Suppressor macrophage treated with lipopolysaccharide for 1 hour (primary cell): ENCODE measurements at places on chromosomes 5 and 9.

DNA sequence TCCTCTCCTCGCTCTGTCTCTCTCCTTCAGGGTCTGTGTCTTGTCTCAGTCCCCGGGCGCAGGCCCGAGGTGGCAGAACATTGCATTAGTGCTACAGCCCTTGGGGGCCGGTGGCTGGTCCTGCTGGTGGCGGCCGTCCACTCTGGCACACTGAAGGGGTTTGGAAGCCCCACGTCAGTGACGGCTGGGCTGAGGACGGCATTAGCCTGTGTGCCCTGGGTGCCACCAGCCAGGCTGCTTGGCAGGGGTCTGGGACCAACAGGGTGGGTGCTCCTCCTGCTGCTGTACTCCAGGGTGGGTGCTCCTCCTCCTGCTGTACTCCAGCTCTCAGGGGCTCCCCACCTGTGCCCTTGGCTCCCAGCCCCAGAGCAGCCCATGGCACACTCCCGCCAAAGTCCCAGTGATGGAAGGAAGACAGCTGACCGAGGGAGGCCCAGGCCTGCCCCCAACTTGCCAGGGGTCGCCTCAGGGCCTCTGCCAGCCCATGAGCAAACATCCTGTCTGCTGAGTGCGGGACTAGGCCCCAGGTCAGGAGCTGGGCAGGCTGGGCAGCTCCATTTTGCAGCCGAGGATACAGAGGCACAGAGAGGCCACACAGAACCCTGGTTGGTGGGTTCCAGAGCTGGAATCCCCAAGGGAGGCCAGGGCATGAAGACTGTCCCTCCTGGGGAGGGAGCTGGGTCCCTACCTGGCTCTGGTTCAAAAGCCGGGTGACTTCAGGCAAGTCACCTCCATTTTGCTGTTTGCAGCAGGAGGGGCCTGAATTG, 27.3 kb downstream of the SARDH start:
- no peak for DNase-seq

DNA sequence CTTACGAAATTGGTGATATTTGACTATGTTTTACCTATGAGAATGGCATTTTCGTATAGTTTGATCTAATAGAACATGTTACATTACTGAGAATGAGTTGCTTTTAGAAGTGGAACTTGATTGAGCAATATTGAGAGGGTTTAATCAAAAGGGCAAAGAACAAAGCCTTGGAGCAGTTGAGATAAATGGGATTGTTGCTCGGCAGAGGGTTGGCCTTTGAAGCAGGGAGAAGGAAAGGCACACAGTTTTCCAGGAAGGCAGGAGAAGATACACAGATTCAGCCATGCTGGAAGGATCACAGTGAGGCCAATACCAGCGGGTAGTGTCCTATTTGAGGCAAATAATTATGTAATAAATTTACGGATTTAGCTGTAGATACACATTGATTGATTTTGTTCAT, 19.5 kb downstream of the MAN2A1 start:
- no peak for DNase-seq

GRCh38 chr5:79021753-79022152, 36.6 kb upstream of the ARSB start:
- no peak for DNase-seq

- peak; percentile 72 for DNase-seq
These were observed 99.5 kb downstream of the USP20 start for GRCh38 chr9:129934780-129935179.

GRCh38 chr5:43685252-43685950, 82.4 kb downstream of the NNT start:
- no peak for DNase-seq

- no peak for DNase-seq
These were observed 75.8 kb downstream of the ADCY2 start for GRCh38 chr5:7471710-7472109.
